Vagina (tissue), 2 donors: ENCODE measurements at places on chromosomes 2 and 18.

- DNase-seq: no peak
These were observed 284.7 kb downstream of the IRS1 start for GRCh38 chr2:226514895-226515294.

- no peak for DNase-seq
These were observed 33.0 kb downstream of the PDK1 start for GRCh38 chr2:172588931-172589330.

DNA sequence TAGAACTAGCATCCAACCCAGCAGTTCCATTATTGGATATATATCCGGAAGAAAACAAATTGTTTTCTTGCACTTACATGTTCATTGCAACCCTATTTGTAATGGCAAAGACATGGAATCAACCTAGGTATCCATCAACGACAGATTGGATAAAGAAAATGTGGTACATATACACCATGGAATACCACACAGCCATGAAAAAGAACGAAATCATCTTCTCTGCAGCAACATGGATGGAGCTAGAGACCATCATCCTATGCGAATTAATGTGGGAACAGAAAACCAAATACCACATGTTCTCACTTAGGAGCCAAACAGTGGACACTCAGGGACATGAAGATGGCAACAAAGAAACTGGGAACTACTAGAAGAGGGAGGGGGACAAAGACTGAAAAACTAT lies 352.7 kb downstream of the CDH2 start:
- DNase-seq: no peak

- no peak for DNase-seq
These were observed 20.4 kb upstream of the PAPOLG start for GRCh38 chr2:60735496-60736250.

- no peak for DNase-seq
These were observed 72.7 kb upstream of the CHRNA1 start for GRCh38 chr2:174836995-174837390.

DNA sequence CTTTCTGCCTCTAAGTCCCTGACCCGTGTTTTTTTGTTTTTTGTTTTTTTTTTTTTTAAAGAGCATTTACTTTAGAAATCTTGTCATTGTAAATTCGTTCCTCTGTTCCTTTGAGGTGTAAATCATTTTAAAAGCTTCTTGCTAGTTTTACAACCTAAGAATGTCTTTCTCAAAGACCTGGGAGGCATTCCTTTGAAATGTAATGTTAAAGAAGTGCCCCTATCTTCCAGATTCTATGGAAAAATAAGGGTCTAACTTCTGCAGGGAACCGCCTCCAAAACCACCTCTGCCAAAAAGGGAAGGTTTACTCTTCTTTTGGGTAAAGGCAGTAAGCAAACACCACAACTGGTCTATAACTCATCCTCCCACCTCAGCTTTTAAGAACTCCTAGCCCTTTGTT lies 259.6 kb upstream of the ZNF804A start:
- no peak for DNase-seq

DNA sequence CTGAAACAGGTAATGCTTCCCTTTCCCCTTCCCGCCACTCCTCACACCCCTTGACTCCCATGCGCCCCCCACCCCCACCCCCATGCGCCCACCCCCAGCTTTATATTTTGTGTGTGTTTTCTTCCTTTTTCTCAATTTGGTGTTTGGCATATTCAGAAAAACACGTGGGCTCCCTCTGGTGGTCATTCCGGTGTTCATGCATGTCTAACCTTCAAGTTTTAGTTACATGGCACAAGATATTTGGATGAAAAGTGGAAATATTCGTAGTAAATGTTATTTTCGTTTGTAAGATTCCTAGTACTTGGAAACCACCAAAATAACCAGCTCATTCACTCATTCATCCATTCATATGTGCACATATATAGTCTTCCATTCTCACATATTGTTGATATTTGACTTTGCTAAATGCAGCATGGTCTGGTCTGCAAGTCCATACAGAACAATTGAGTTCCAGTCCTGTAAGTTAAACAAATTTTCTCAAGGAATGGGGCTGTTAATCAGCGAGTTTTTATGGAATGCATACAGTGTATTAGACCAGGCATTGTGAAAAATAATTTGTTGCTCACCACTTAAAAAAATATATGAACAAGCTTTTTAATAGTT lies 143.6 kb upstream of the MAP3K20 start:
- DNase-seq: no peak

GRCh38 chr2:137023205-137023604 lies 257.9 kb downstream of the THSD7B start:
- no peak for DNase-seq

DNA sequence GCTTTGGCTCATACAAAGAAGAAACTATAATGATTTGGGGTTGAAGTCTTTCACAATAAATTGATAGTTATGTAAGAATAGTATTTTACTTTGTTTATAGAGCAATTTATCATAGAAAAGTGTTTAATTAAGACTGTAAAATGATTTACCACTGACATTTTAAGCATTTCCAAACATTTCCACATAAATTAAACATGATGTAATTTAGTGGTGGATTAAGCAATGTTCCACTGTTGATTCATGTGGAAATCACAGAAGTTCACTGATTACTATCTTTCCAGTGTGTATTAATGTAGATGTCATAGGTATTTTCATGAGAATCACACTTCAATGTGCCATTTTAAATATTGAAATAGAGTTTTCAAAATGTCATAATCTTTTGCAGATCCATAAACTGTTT lies 40.1 kb upstream of the GRB14 start:
- DNase-seq: no peak

- DNase-seq: no peak
These were observed 36.7 kb downstream of the HDAC4 start for GRCh38 chr2:239363946-239364637.

DNA sequence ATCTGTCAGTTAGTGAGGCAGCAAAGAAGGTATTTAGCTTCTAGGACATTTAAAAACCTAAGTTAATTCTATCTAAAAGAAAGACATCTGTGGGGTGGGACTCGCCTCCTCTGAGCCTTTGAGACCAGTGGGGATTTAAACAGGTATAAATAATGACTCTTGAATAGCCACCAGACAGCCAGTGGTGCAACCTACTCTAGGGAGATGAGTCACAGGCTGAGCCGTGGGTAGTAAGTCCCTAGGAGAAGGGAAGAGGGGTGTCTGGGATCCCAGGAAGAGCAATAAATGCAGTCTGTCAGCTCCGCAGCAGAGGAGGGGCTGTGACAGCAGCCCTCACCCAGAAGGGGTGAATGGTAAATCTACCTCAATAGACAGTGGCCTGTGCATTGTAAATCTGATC lies 43.1 kb upstream of the GALNT3 start:
- no peak for DNase-seq

DNA sequence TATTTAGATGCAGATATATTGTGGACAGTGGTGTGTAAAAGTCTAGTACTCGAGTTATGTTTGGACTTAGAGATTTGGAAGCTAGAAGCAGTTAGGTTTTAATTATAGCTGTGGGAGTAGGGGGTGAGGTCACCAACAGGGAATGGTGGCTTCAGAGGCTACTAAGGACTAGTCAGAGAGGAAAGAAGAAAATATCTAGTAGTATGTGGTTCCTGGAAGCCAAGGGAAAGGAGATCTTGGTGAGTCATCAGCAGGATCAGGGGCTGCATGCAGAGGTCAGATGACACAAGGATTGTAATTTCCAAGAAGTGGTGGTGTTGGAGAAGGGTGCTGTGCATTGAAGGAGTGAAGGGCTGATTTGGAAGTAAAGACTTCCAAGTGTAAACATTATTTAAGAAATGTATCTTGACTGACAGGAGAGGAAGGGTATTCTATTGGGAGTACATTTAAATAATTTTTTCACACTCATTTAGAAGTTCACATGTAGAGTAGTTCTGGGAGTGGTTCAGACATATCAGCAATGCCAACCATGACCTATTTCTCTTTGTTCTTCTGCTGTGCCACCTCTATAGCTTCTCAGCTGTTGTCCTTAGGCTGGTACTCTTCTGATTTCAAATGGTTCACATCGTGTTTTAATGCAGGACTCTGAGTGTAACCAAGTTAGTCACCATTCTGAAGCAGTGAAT lies 59.1 kb downstream of the ACSL3 start:
- DNase-seq: no peak

GRCh38 chr2:223114170-223114569 lies 62.2 kb downstream of the KCNE4 start:
- no peak for DNase-seq
